ENCODE measurements at places on chromosomes 2 and 18. TPM values are rescaled to one million over a fixed set of nuclear protein-coding genes. Genes with fewer than 3 reads are reported as not detected.

Gene ALPG
- not detected for polyA plus RNA-seq

Gene PROM2
- polyA plus RNA-seq, result 34.1 TPM

Gene TBC1D8
- polyA plus RNA-seq, result 44.6 TPM

Gene CD226
- 2.0 TPM for polyA plus RNA-seq

Gene TIA1
- 568 TPM for polyA plus RNA-seq

Gene ING5
- polyA plus RNA-seq, result 49.4 TPM

Gene TMEM127
- 44.8 TPM for polyA plus RNA-seq

Gene PTPN18
- polyA plus RNA-seq, result 42.6 TPM

Gene ATP8B1
- 33.0 TPM for polyA plus RNA-seq

Gene SLC4A5
- 5.6 TPM for polyA plus RNA-seq

Gene GCG
- polyA plus RNA-seq, result not detected

Gene PRSS56
- not detected for polyA plus RNA-seq

Gene RPRM
- polyA plus RNA-seq, result 4.8 TPM

Gene PROC
- polyA plus RNA-seq, result 7.6 TPM

Gene NPC1
- polyA plus RNA-seq, result 18.1 TPM

Gene VIT
- 0.06 TPM for polyA plus RNA-seq

Gene NEB
- 23.5 TPM for polyA plus RNA-seq

Gene MC2R
- not detected for polyA plus RNA-seq

Gene HOXD4
- polyA plus RNA-seq, result 53.4 TPM

Gene ABCG5
- 0.84 TPM for polyA plus RNA-seq

Gene DSC2
- 39.8 TPM for polyA plus RNA-seq

Gene EGR4
- not detected for polyA plus RNA-seq

Gene MEP1B
- polyA plus RNA-seq, result 0.44 TPM

Gene EVA1A
- polyA plus RNA-seq, result 13.1 TPM

Gene CXCR2
- polyA plus RNA-seq, result 0.14 TPM

Gene DTNA
- polyA plus RNA-seq, result 19.2 TPM

Gene GIGYF2
- polyA plus RNA-seq, result 61.6 TPM

Gene ASB18
- 0.07 TPM for polyA plus RNA-seq

Gene FOXD4L1
- polyA plus RNA-seq, result 0.26 TPM

Gene RESP18
- not detected for polyA plus RNA-seq

Gene DYNAP
- not detected for polyA plus RNA-seq

Gene SCYGR4
- not detected for polyA plus RNA-seq

Gene ARL6IP6
- 58.1 TPM for polyA plus RNA-seq

Gene OSBPL1A
- 46.5 TPM for polyA plus RNA-seq

Gene DLX2
- 0.14 TPM for polyA plus RNA-seq

Gene CPS1
- 3.2 TPM for polyA plus RNA-seq

Gene HES6
- 10.4 TPM for polyA plus RNA-seq

Gene OTOS
- polyA plus RNA-seq, result 0.26 TPM

Gene SLC14A1
- 3.4 TPM for polyA plus RNA-seq

Gene GPR45
- not detected for polyA plus RNA-seq

Gene EPAS1
- polyA plus RNA-seq, result 44.2 TPM

Gene FBLN7
- polyA plus RNA-seq, result 12.1 TPM

Gene ARHGAP25
- 5.1 TPM for polyA plus RNA-seq

Gene SLC38A11
- 16.3 TPM for polyA plus RNA-seq

Gene TUBA3E
- not detected for polyA plus RNA-seq

Gene CHRNG
- polyA plus RNA-seq, result 0.87 TPM

Gene GYPC
- 63.5 TPM for polyA plus RNA-seq

Gene EHBP1
- polyA plus RNA-seq, result 40.7 TPM

Gene PRADC1
- polyA plus RNA-seq, result 14.8 TPM

Gene RBKS
- 7.4 TPM for polyA plus RNA-seq

Gene SULT1C2
- polyA plus RNA-seq, result 37.7 TPM

Gene CPLX4
- 0.26 TPM for polyA plus RNA-seq

Gene AKAIN1
- polyA plus RNA-seq, result not detected

Gene ECEL1
- polyA plus RNA-seq, result 4.8 TPM
